ENCODE measurements at places on chromosomes 4 and X. TPM values are rescaled to one million over a fixed set of nuclear protein-coding genes. Genes with fewer than 3 reads are reported as not detected.

TRIM2 gene
- total RNA-seq: 133 TPM

CDKL2 gene
- 0.16 TPM for total RNA-seq

USP46 gene
- total RNA-seq: 20.7 TPM

CSAG3 gene
- 4.6 TPM for total RNA-seq

PRDM8 gene
- 1.5 TPM for total RNA-seq

STATH gene
- 1.8 TPM for total RNA-seq

CYTL1 gene
- total RNA-seq: not detected

SLC2A9 gene
- total RNA-seq: 0.21 TPM

ANK2 gene
- 111 TPM for total RNA-seq

All from motor neuron (in vitro differentiated cells).